ENCODE measurements at places on chromosomes 3 and 15. TPM values are rescaled to one million over a fixed set of nuclear protein-coding genes. Genes with fewer than 3 reads are reported as not detected.

The MESP2 gene
- total RNA-seq = not detected

The CEP63 gene
- 37.9 TPM for total RNA-seq

The PAK6 gene
- total RNA-seq = 1.9 TPM

The TTBK2 gene
- 23.0 TPM for total RNA-seq

The BFSP2 gene
- not detected for total RNA-seq

The SH2D7 gene
- total RNA-seq = not detected

Data from psoas muscle (tissue), 8 donors.